ENCODE measurements at places on chromosomes 12 and 14.

GRCh38 chr12:42128888-42129287 is 15.8 kb downstream of the GXYLT1 start:
- no peak for DNase-seq

DNA sequence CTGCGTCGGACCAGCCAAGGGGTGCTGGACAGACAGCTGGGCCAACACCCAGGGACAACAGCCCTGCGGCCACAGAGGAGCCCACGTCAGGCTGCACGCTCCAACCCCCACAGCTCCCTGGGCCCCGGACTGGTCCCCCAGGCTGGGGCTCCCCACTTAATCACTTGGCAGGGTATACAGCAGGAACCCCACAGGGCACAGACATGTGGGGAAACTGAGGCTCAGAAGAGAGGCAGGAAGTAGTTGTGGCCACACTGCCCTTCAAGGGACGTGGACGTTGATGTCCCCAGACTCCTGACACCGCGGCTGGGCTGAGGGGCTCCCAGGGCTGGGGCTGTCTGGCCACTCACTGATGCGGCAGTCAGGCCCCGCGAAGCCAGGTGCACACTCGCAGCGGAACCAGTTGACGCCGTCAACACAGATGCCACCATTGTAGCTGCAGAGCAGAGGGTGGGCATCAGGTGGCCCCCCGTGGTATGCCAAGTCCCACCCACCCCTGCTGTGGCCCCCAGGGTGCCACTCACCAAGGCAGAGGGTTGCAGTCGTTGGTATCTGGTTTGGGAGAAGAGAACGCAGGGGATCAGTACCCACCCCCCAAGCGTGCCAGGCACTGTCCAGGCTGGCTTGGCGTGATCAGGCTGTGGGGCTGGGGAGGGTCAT is 21.5 kb downstream of the JAG2 start:
- DNase-seq = no peak

DNA sequence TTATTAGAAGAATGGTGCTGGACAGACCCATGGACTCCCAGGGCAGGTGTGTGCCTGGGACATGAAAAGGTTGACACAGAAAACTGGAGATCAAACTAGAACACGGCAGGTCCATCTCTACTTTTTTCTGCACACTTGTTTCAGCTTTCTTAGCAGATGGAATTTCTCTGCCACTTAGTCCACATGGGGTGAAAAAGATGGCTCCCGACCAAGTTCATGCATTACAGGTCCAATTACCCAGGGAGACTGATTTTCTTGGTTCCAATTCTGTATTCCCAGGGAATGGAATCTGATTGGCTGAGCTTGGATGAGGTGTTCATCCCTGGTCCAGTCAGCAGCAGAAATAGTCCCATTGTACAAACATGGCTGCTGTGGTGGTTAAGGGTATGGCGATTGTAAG is 238.9 kb upstream of the SRRM4 start:
- DNase-seq = no peak

DNA sequence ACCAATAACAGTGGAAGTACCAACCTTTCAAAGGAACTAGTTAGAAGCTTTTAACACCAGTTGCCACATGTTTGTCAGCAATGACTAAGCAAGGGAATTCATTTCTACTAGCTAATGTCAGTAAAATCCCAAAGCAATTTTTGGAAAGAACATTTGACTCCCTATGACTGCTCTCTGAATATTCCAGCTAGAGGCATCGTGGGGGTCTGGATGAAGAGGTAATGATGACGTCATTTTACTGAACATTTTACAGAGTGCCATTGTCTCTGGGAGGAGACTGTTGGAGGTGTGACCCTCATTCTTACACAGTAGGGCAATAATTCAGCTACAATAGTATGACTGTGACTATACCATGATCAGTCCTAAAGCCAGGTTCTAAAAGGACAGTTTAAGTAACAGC is 204.8 kb downstream of the ITPR2 start:
- no peak for DNase-seq

- DNase-seq = no peak
Measured at GRCh38 chr12:31325524-31325875, 450 bp downstream of the SINHCAF start.

DNA sequence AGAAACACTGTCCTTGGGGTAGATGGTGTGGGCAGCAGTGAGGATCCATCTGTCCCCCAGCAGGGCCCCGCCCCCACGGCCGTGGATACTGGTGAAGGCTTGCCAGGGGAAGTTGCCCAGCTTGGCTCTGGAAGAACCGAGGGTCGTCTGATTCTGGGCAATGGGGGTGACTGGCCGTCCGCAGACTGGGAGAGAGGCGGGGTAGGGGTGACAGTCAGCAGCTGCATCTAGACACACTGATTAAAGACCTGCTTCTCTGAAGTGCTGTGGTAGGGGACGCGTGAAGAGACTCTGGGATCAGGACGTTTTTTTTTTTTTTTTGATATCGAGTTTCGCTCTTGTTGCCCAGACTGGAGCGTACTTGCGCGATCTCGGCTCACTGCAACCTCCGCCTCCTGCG is 4.7 kb upstream of the C1R start:
- DNase-seq = no peak

DNA sequence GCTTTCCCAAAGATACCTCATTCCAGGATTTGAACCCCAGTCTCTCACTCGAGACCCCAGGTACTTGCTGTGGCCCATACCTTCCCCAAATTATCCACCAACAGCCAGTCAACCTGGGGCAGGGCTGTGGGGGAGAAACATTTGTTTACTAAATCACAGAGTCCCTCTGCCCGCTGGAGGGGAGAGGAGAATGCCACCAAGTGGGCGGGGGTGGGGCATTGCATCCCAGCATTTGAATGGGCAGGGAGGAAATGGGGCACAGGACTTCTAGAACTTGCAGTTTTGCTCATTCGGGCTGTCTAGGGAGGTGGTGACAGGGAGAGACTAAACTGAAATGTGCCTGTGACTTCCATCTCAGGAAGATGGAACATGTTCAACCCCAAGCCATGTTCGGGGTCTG is 10.9 kb upstream of the SERPINA9 start:
- DNase-seq = no peak

DNA sequence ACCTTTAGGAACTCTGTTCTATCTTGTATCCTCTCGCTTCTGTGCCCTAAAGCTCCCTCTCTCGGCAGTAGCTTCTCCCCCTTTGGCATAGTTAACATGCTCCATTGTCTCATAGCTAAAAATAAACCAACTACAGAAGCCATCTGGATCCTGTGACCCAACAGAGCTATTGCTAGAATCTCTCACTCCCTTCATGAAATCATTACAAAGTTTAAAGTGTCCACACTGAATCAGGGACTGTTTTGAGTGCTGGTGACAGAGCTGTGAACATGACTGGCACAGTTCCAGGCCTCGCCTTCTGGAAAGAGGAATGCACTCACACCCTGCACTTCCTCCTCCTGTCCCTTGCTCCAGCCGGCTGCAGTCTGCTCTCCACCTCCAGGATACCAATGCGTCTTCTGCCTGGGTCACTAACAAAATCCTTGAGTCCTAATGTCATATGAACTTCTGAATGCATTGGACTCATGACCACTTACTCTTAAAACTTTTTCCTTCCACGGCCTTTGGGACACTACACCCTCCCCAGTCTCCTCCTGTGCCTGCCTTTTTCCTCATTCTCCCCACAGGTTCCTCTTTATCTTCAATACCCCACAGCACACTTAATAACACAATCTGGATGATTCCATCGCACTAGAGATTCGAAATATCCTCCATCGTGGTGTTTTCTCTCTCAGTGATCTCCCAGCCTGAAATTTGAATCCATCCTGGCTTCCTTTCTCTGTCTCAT is 13.2 kb downstream of the PLBD1 start:
- DNase-seq = peak; percentile 70

- no peak for DNase-seq
Measured at GRCh38 chr14:92520102-92521057, 6.8 kb downstream of the RIN3 start.

- no peak for DNase-seq
Measured at GRCh38 chr14:105022276-105022670, 1.4 kb upstream of the CDCA4 start.

DNA sequence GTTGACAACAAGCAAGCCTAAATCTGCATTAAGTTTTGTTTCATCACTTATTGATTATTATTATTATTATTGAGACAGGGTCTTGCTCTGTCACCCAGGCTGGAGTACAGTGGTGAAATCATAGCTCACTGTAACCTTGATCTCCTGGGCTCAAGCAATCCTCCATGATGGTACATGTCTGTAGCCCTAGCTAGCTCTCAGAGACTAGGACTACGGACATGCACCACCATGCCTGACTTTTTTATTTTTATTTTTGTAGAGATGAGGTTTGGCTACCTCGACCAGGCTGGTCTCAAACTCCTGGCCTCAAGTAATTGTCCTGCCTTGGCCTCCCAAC is 35.7 kb upstream of the STK38L start:
- DNase-seq = no peak

- no peak for DNase-seq
Measured at GRCh38 chr12:13205809-13206559, 9.5 kb downstream of the EMP1 start.

DNA sequence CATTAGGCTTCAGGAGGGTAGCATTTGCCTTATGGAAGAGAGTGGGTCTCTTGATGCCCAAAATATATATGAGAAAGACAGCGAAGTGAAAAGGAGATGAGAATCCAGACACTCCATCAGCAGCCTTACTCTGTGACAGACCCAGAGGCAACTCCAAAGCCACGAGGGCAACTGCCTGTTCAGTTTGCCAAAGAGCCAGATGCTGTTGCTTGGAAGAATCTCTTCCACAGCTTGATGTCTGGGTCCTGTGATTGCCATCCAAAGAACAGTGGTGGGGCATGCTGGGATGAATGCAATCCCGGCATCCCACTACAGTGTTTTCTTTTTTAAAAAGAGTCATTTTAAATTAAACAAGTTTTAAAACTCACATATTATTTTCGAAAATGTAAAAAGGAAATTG is 10.9 kb upstream of the OTX2 start:
- DNase-seq = no peak

GRCh38 chr12:38547586-38547985 is 231.0 kb downstream of the ALG10B start:
- no peak for DNase-seq

DNA sequence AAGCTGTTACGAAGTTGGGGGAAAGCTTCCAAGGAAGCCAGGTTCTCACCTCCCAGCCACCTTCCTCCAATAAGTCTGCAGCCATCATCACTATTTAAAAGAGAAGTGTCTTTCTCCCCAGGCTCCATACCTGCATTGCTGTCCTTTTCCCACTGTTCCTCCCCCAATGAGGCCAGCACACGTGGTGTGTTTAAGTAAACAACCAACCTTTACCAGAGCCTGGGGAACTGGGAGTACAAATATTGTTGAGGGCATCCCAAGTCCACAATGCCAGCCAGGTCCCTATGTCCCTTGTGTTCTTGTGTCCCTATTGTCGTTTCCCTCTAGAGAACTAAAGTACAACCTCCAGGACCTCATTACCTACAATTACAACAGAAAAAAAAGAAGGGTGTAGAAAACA is 49.2 kb upstream of the PNMA1 start:
- no peak for DNase-seq

- DNase-seq = no peak
Measured at GRCh38 chr14:91606851-91607250, 96.7 kb upstream of the PPP4R3A start.

DNA sequence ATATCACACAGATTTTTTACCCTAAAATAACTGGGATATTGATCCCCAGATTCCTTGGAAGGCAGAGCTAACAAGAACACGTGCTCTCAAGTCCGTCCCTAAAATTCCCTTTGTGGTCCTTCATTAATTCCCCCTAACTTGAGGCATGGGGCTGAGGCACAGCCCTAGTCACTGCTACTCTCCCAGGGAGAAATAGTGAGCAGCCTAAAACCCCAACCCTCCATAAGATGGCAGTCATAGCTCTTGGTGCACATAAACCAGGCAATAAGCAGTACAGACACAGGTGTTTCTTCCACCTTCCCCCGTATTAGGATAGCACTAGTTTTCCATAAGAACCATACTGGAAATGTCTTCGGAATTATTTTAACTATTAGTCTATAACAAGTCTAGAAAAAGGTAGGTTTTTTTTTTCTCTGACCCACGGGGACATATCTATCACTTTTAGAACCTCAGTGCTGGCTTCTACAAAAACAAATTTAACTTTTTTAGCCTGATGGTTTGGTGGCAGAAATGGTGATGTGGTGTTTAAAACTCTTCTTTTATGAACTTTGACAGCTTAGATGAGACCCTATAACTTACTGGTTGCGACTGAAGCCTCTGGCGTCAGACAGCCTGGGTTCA is 3.1 kb upstream of the ARHGEF40 start:
- DNase-seq = no peak

DNA sequence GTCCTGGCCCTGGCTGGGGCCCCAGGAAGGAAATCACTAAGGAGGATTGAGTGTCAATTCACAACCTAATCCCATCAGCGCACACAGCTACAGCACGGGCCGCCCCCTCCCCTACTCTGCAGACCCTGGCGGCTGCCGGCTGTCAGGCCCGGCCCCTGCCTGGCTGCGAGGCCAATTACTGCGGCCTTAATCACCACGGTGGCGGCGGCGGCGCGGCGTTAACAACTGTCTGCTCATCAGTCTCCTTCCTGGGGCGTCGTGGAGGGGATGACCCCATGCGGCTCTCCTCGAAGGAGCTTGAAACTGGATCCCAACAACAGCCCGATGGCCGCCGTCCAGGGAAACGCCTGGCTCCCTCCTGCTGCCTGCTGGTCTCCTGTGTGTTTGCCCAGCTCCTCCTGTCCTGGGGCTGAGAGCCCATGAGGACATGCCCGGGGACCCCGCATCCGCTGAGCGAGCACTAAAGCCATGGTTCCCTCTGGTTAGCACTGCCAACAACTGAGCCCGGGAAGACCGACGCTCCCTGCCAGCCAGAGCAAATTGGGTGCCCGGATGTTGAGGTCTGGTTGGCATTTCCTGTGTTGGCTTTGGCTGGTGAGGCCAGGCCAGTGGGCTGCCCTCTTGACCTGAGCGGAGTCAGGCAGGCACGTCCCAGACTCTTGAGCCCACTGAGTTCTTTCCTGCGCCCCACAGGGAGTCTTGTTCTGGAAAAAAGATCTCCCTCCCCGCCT is 21.8 kb upstream of the EIF2B2 start:
- DNase-seq = no peak

- no peak for DNase-seq
Measured at GRCh38 chr12:40892528-40892927, 200.3 kb downstream of the CNTN1 start.

DNA sequence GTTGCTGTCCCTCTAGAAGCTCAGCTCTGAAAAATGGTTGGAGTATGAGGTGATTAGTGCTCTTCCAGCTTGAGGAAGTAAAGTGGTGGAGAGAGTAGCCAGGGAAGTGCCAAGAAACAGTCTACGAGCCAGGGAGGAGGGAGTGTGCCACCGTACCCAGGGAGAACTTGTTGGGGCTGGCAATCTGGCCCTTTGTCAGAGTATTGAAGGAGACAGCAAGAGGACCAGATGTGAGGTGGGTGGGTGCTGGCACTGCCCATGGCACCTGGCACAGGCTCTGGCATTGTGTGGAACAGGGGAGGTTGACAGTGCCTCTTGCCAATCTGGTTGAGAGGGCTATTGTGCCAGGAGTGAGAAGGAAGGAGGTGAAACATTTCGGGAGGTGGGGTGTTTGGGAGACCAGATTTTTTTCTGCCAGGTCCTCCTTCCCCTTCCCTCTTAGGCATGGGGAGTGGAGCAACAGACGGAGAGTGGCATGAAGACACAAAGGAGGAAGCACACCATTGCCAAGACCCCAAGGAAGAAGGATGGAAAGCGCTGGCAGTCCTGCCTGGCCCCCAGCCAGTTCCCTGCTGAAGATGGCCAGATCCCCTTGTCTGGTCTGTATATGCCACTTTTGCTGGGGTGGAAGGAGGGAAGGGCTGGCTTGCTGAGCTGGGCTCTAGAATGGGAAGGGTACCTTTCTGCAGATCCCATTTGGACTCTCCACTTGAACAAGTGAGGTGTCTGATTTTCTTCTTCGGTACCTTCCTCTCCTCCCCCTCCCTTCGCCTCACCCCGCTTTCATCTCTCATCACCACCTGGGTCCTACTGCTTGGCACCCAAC is 37.5 kb downstream of the ZFHX2 start:
- DNase-seq = peak; percentile 73

- no peak for DNase-seq
Measured at GRCh38 chr12:34295366-34296142, 273.3 kb downstream of the ALG10 start.
